Fibroblast of villous mesenchyme (primary cell): ENCODE measurements at places on chromosomes 12 and 14.

GRCh38 chr12:19946550-19946949, 421.8 kb upstream of the PDE3A start:
- peak; percentile 79 for DNase-seq

- no peak for DNase-seq
These were observed 47.9 kb downstream of the SEL1L start for GRCh38 chr14:81485781-81486180.

- DNase-seq, result peak; percentile 86
These were observed 54.3 kb upstream of the PPP2R5C start for GRCh38 chr14:101707068-101707842.

- DNase-seq, result no peak
These were observed 8.9 kb downstream of the TRIM9 start for GRCh38 chr14:51086044-51086443.

DNA sequence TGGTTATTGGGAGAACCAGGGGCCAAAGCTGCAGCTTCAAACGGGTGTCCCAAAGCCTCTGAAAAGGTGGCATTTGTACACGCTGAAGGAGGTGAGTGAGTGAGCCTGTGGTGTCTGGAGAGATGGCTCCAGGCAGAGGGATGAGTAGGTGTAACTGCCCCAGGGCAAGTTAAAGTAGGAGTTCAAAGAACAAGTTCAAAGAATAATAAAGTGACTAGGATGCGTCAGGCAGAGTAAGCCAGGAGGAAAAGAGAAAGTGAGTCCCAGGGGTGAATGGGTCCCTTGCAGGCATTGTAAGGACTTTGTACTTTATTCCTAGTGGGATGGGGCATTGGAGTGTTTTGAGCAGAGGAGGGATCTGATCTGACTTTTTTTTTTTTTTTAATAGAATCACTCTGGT, 201.4 kb upstream of the PWP1 start:
- DNase-seq, result no peak
